NCI-H2227 treated with DMSO at 0.1 percent for 48 hours (cell line): ENCODE measurements at places on chromosomes 6 and 20.

DNA sequence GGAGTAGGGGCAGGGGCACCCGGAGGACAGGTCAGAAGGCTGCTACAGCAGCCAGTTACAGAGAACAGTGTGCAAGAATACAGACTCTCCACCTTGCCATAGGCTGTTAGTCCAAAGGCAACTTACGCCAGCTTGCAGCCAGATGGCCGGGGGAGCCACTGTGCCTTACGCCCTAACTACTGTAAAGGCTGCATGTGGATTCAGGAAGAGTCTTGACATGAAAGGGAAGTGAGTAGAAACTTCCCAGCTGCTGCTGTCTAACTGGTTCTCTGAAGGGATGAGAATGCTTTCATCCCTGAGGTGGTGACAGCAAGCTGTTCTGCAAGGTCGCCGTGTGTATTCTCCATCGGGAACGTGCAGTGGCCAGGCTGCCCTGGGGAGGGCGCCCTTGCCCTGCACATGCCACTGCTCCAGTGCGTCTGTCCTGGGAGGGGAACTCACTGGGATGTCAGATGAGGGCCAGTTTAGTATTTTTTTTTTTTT is 46.1 kb downstream of the LYRM4 start:
- DNase-seq = no peak

GRCh38 chr6:39077882-39078594 is 29.5 kb downstream of the GLP1R start:
- DNase-seq = no peak

DNA sequence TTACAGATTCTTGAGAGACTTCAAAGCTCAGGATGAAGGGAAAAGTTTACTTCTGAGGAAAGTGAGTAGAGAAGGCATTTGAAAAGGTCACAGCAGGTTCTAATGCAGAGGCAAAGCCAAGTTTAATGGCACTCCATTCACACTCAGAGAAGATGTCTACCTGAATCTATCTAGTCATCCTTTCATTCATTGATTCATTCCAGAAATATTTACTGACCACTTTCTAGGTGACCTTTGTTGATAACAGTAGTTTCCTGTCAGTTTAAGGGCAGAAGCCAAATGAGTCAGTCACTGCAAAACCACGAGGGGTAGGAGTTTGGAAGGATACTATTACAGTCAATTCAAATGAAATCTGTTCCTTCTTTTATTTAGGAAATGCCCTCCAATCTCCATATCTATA is 30.8 kb downstream of the FBXO5 start:
- no peak for DNase-seq

DNA sequence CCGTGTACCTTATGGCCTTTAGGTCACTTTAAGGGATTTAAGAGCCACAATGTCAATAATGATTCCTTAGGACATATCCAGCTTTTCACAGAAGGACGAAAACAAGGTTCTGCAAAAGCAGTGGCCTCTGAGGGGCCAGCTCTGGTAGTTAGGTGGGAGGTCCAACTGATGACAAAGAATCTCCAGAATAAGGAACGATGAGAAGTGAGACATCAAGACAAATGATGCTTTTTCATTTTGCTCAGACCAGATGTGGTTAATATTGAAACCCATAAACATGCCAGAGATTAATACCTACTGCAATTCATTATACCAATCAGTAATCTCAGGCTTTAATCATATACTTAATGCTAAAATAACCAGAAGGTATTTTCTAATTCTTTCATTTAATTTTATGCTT is 1.9 kb downstream of the C6orf58 start:
- DNase-seq = no peak

- no peak for DNase-seq
These were observed 9.9 kb downstream of the BANF2 start for GRCh38 chr20:17709361-17710293.

DNA sequence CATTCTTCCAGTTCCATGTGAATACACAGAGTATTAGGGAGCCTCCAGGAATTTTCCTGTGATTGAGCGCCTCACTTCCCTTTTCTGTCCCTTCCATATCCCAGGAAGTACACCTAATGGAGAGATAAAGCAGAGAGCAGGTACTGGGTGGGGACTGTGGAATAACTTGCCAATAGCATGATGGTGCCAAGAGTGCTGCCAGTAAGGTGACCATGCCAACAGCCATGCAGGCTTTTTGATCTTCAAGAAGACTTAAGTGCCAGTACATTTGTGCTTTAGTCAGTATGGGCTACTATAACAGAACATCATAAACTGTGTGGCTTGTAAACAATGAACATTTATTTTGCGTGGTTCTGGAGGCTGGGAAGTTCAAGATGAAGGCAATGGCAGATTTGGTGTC is 160.2 kb upstream of the RIMS1 start:
- DNase-seq = no peak

- no peak for DNase-seq
These were observed 55.3 kb upstream of the POPDC3 start for GRCh38 chr6:105235155-105235554.

DNA sequence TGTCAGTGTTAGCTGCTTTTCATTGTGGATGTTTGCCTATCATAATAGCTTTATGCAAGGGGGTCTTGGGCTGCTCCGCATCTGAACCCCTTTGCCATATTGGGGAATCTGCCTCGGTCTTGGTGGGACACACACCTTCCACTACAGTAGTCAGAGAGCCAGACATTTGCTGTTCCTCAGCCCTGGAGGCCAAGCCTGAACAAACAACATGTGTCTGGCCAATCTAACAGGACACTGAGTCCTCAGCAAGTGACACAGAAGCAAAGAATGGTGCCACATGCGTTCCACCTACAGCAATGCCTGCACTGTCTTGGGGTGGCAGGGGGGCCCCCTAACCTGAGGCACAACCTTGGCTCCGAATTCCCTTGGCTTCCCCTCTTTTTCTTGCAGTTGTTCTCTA is 243.9 kb downstream of the LY86 start:
- DNase-seq = no peak

GRCh38 chr6:65671922-65672321 is 35.1 kb downstream of the EYS start:
- no peak for DNase-seq

DNA sequence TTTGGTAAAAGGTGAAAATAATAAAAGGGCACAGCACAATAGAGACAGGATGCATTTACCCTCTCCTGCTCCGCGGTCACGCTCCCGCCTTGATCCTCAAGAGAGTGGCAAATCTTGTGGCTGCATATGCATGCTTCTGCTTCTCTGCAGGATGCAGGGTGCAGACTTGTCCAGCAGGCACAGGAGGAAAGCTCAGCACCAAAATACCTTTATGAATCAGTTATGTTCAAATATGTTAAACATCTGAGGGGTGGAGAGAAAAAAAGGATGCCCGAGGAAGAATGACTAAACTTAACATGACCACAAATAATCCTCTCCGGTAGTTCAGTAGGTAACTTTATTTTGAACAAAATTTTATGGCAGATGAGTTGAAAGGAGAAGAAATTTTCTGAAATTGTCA is 366.1 kb upstream of the SOX4 start:
- DNase-seq = no peak

DNA sequence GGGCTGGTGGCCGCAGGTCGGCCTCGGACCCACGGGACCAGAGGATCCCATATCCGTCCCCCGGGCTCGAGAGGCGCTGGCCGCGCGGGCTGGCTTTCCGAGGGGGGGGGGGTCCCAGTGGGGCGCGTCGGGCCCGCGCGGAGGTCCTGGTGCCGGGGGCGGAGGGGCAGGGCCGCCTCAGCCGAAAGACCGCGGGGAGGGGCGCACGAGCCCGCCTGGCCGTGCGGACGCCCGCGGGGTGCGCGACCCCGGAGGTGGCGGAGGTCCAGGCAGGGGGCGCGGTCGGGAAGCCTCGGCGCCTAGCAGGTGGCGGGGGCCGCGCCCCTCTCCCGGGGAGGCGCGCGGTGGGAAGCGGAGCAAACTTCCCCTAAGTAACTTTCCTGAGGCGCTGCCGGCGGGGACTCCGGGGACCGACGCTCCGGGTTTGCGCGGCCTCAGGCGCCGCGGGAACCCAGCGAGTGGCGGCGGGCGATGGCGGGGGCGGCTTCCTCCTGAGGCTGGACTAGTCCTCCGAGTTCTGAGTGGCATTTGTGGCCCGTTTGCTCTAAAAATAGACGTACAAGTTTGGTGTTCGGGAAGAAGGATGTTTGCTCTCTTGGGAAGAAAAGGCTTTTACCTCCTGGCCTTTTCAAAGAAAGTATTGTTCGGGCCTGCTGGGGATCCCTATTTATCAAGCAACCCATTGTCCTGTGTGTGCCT is 26.5 kb upstream of the BTBD3 start:
- DNase-seq = peak; percentile 23

- DNase-seq = no peak
These were observed 5.2 kb downstream of the NCOA3 start for GRCh38 chr20:47506850-47507249.

- no peak for DNase-seq
These were observed 153.9 kb downstream of the LPA start for GRCh38 chr6:160510199-160510598.

DNA sequence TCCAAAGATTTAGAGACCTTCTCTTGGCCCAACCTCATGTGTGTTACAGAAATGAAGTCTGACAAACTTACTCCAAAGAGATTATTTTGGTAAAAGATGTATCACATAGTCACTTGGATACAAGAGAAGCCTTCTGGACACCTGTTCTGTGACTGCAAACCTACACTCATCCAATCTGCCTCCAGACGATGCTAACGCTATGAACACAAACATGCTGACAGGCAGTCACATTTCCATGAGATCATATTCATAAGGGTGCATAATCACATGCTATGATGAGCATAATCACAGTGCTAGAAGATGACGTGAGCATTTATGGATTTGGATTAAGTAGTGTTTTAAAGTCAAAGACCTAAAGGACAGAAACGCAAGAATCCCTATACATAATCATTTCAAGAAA is 340.2 kb downstream of the HACE1 start:
- no peak for DNase-seq

DNA sequence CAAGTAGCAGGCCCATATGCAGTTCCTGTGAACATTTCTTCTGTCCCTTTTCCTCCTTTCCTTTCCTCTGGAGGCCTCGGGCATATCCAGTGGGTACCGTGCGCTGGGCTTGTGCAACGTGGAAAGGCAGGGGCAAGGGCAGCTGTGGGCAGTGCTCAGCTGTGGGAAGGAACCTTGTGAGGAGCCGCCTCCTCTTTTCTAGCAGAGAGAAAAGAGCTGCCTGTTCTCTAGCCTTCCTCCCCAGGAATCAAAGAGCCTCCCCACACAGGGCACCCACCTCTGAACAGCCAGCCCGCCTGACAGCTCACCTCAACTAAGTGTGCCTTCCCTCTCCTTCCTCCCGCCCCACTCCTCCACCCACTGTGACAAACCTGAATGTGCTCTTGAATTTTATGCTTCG is 143.3 kb upstream of the HDDC2 start:
- no peak for DNase-seq

DNA sequence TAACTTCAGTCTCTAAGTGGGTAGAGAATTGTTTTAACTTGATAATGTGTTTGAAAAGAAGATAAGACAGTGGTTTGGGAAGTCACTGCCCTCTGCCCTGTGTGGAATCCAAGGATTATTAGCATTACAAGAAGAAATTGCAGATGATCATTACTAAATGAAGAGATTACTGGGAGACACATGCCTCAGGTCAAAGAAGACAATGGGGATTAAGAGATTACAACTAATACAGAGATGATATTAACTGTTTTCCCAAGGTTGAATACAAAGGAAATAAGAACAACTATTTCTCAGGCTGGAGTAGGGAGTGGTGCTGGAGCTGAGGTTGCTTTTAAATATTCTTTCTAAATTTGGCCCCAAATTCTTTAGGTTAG is 166.0 kb downstream of the TRMT11 start:
- no peak for DNase-seq

DNA sequence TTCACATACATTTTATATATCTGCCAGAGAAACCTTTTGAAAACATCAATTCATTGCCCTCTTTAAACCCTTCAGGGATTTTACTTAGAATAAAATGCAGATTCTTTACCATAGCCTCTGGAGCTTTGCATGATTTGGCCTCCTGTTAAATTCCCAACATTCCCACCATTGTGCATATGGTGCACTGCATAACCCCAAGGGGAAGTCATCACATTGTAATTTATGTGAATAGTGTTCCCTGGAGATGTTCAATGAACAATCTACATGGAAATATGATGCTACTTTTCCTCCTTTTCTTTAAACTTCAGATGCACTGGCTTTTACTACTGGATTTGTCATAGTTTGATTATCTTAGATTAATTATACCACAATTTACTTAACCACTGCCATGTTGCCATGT is 94.7 kb downstream of the PHF3 start:
- no peak for DNase-seq

GRCh38 chr6:34476447-34476846 is 10.6 kb downstream of the PACSIN1 start:
- DNase-seq = no peak

DNA sequence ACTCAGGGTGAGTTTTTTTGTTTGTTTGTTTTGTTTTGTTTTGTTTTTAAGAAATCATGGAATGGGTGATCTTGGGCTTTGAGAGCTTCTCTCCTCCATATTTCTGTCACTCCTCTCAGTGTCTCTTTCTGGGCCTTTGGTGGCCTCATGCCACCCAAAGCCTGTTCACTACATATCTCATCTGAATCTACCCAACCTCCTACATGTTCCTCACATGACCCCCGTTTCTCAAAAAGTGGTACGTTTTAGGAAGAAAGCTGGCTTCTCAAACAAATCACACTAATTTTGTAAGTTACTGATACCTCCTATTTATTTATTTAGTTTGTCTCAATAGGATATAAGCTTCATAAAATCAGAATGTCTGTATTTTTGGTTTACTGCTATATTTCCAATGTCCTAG is 80.0 kb downstream of the SESN1 start:
- no peak for DNase-seq

DNA sequence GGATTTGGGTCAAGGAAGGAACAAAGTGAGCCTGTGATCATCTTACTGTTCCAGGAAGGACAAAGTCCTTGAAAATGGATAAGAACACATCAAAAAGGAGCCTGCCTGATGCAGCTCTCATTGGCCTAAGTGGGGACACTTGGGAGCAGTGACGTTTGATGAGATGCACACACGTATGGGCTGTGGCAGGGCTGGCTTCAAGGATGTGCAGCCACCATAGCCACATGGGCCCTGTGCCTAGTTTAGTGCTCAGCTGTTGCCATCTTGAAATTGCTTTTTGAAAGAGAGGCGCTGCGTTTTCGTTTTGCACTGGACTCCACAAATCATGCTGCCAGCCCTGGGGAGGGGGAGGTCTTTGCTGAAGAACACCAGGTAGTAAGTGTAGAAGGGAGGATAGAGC is 6.6 kb upstream of the NPEPL1 start:
- no peak for DNase-seq

GRCh38 chr20:14566505-14566904 is 229.1 kb upstream of the FLRT3 start:
- DNase-seq = no peak
